Naive B cell (primary cell): ENCODE measurements at places on chromosomes 3 and 15.
A peak's percentile ranks its signal among the peaks of the same experiment; 100 is the strongest.

DNA sequence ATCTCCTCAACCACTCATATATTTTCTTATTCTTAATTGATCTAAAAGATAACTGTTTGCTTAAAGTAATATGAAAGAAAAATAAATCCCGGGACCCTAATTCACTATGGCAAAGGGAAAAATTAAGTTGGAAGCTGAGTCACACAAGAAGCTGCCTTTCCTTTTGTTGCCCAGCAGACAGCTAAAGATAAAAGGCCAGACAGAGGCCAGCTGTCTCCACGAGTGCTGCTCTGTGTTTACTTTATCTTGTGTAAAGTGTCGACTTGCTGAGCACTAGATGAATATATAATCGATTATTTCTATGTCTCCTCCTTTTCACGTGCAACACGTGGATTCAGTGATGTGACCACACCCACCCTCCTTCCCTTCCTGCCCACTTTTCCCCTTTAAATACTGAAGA lies 52.8 kb upstream of the NSMCE3 start:
- no peak overlapping the region for H3K27ac ChIP-seq
- no peaks in the 10 kb centered on the region for H3K4me1 ChIP-seq
- H3K27me3 ChIP-seq = peaks cover 5% of the 10 kb centered on the region
- H3K4me3 ChIP-seq = no peak overlapping the region
- DNase-seq = no peak

DNA sequence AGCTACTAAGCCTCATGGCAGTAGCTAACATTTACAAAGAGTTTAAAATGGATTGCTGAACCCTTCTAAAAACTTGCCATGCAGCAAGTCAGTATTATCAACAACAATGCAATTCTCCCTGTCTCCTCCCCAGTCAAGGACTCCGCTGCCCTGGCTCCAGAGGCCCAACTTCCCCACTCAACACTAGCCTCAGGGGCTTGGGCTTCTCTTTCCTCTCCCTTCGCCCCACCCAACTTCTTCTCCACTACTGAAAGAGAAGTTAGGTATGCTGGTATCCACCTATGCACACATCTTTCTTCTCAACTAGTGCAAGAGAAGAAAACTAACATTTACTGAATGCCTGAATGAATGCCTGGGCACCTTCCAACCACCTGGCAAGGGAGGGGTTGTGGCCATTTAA lies 30.7 kb downstream of the TLE3 start:
- peaks cover 38% of the 10 kb centered on the region for H3K36me3 ChIP-seq
- H3K27ac ChIP-seq = no peak overlapping the region
- DNase-seq = no peak

- no peak for DNase-seq
- H3K36me3 ChIP-seq = no peaks in the 10 kb centered on the region
- H3K4me1 ChIP-seq = peaks cover 36% of the 10 kb centered on the region
- H3K4me3 ChIP-seq = no peak overlapping the region
Observed at GRCh38 chr3:196144383-196145105, 62.7 kb upstream of the TFRC start.

GRCh38 chr3:34374521-34374920 lies 576.1 kb downstream of the PDCD6IP start:
- H3K4me3 ChIP-seq = no peak overlapping the region
- no peak for DNase-seq
- H3K36me3 ChIP-seq = no peaks in the 10 kb centered on the region
- H3K4me1 ChIP-seq = no peaks in the 10 kb centered on the region
- H3K27me3 ChIP-seq = no peaks in the 10 kb centered on the region

DNA sequence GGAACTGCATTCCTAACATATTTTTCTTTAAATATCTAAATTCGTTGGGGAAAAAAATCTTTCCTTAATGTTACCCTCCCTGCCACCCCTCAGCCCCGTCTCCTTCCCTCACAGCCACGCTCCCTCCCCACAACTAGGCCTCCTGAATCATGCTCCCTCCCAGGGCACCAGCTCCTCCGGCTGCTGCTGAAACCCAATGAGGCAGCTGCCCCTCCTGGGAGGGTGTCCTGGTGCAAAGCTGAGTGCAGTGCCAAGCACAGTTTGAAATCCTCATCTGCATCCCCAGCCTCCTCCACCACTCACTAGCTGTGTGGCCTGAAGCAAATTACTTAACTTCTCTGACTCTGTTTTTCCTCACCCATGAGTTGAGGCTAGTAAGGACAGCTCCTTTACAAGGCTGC lies 2.7 kb upstream of the NR2E3 start:
- H3K4me3 ChIP-seq = no peak overlapping the region
- DNase-seq = no peak
- H3K36me3 ChIP-seq = no peaks in the 10 kb centered on the region
- H3K4me1 ChIP-seq = no peaks in the 10 kb centered on the region
- H3K27me3 ChIP-seq = peaks cover 23% of the 10 kb centered on the region

GRCh38 chr15:70212963-70213315 lies 115.2 kb upstream of the TLE3 start:
- no peaks in the 10 kb centered on the region for H3K36me3 ChIP-seq
- peaks cover 5% of the 10 kb centered on the region for H3K4me1 ChIP-seq
- H3K27me3 ChIP-seq = peaks cover 5% of the 10 kb centered on the region
- no peak for DNase-seq

DNA sequence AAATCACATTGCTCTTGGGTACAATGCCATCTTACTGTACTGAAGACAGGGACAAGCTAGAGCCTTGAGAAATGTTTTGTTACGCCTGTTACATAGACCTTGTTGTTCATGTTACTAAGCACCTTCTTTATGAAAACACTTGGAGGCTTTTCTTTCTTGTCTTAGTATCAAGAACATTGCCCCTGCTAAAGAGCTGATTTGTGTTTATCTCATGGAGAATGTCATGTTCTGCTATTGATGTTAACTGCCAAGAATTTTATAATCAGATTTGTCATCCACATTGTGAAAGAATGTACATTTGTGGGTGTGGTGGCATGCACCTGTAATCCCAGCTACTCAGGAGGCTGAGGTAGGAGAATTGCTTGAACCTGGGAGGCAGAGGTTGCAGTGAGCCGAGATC lies 431.3 kb upstream of the MDFIC2 start:
- H3K4me3 ChIP-seq = no peak overlapping the region
- no peak for DNase-seq
- no peaks in the 10 kb centered on the region for H3K4me1 ChIP-seq
- H3K27me3 ChIP-seq = peaks cover 12% of the 10 kb centered on the region

- no peaks in the 10 kb centered on the region for H3K36me3 ChIP-seq
- peaks cover 38% of the 10 kb centered on the region for H3K27me3 ChIP-seq
- no peak overlapping the region for H3K4me3 ChIP-seq
- no peak overlapping the region for H3K27ac ChIP-seq
Observed at GRCh38 chr3:160616716-160617115, 51.3 kb upstream of the KPNA4 start.

DNA sequence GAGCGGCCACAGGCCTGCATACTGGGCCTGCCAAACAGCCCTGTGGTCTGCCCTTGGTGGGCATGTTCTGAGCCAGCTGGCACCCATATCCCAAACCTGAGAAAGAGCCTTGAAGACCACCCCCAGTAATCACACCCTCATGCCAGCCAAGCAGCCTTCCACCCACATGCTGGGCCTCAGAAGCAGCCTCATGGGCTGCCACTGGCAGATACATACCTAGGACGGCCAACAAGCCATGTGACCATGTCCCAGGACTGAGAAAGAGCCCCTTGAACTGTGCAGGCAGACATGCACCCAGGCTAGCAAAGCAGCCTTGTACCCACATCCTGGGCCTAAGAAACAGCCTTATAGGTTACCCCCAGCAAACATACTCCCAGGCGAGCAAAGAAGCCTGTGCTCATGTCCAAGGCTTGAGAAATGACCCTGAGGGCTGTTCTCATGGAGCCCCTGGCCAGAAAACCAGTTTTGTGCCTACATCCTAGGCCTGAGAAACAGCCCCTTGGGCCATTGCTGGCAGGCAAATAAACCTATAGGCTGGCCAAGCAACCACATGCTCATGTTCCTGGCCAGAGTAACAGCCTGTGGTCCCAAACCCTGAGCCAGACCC lies 24.9 kb downstream of the TUBGCP5 start:
- H3K4me3 ChIP-seq = no peak overlapping the region
- no peak for DNase-seq
- peaks cover 20% of the 10 kb centered on the region for H3K36me3 ChIP-seq
- H3K4me1 ChIP-seq = no peaks in the 10 kb centered on the region

DNA sequence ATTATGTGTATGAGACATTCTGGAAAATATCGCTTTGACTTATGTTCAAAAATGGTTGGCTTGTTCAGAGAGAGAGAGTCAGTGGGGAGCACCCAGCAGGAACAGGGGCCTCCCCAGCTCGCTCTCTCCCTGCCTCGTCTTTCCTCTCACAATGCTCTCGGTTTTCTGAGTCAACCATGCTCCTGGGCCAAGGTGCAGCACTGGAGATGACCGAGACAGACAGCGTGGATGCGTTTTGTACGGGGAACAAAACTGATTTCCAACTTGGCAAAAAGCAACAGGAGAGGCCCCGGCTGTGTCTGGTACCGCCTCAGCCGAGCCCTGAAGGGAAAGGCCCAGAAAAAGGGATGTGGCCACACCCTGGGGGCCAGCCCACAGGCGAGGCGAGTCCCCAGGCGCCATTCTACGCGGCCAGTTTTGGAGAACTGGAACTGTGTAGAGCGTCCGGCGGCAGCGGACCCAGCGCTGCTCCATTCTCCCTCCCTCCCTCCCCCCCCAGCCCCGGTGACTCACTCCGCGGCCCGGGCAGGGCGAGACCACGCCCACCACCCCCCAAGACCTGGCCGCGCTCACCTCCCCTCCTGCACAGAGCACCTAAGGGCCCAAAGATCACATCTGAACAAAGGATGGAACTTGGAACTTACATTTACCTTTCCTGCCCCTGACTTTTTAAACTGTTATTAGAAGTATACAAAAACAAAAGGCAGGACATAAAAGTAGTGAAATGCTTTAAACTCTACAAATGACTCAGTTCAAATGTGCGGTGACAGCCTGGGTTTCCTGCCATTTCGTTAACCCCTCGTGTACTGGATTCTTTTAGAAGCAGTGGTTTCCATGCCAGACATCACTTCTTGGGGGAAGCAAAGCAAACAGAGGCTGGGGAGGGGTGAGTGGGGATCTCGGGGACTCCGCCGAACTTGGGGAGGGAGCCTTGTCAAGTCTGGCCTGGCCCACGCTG lies 12.7 kb downstream of the ATP10A start:
- peak overlapping the region; percentile 91 for H3K4me3 ChIP-seq
- peaks cover 6% of the 10 kb centered on the region for H3K27me3 ChIP-seq
- H3K36me3 ChIP-seq = no peaks in the 10 kb centered on the region
- peak; percentile 71 for DNase-seq
- H3K4me1 ChIP-seq = peaks cover 52% of the 10 kb centered on the region

- peak within 1 kb of the TSS; percentile 50 for H3K4me3 ChIP-seq
- peaks cover 1% of the 10 kb centered on the region for H3K4me1 ChIP-seq
- no peaks in the 10 kb centered on the region for H3K27me3 ChIP-seq
- no peak within 1 kb of the TSS for H3K27ac ChIP-seq
- DNase-seq = peak; percentile 18
Observed at GRCh38 chr15:68930268-68931022, at the start of gene SPESP1. SPESP1 (plus strand) TSS chr15:68930525; CDS start chr15:68930654, 129 bp downstream.

- DNase-seq = no peak
- no peaks in the 10 kb centered on the region for H3K4me1 ChIP-seq
- H3K36me3 ChIP-seq = no peaks in the 10 kb centered on the region
- no peak overlapping the region for H3K27ac ChIP-seq
- no peaks in the 10 kb centered on the region for H3K27me3 ChIP-seq
- H3K4me3 ChIP-seq = no peak overlapping the region
Observed at GRCh38 chr3:81871358-81872155, 110.1 kb upstream of the GBE1 start.
